SIG-M5 (cell line): ENCODE measurements at places on chromosomes 4 and X.

GRCh38 chrX:70168238-70169188, 8.8 kb upstream of the DGAT2L6 start:
- DNase-seq, result no peak

DNA sequence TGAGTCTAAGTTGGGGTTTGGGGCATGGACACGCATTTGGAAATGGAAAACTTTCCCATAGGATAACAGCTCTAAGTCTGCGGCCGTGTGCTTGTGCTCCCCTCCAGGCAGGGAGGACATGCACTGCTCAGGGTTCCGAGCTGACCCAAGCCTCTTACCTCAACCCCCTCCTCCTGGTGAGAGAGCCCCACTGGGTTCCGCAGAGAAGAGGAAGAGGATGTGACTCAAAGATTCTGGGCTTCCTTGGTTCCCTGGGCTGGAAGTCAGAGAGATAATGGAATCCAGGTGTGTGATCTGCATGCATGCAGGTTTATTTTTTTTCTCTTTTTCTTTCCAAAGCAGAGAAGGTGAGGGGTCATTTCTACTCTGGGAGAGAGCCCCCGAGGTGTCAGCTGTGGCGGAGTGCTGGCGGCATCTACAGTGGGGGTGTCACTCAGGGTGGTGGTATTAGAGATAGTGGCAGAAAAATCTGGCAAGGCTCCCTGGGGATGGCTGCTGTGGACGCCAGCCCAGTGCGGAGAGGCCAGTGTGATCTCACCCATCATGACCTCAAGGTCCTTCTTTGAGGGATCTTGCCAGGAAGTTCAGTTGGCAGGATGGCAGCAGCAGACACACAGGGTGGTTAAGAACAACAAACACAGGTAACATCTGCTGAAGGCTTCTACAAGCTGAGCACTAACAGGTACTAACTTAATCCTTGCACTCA, 168.7 kb upstream of the HAND2 start:
- DNase-seq, result no peak

DNA sequence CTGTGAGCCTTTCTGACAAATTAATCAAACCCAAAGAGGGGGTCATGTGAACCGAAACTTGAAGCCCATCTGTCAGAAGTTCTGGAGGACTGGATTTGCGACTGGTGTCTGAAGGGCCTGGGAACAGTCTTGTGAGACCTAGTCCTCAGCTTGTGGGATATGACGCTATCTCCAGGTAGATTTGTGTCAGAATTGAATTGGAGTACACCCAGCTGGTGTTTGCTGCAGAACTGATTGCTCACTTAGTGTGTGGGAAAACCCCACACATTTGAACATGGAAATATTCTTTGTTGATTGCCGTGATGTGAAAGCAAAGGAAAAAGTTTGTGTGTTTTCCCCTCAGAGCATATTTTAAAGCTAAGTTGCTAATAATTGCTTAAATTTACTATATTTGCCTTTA, 30.3 kb upstream of the TMSB15B start:
- no peak for DNase-seq

GRCh38 chrX:46407753-46408130, 137.5 kb downstream of the ZNF674 start:
- DNase-seq, result no peak

DNA sequence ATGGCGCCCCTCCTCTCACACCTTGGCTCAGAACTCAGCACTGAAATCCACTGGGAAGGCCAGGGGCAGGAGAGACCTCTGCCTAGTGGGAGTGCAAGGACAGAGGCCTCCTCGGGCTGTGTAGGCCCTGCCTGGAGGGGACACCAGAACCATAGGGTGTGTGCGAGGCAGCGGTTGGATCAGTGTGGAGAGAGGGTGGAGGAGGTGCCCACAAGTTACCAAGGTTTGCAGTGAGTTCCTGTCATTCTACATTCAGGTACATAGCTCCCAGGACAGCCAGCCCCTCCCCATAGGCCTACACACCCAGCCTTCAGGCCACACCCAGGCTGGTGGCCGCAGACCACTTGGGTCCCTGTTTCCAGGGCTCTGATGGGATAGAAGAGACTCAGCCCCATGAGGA, 19.2 kb upstream of the SPON2 start:
- no peak for DNase-seq

- no peak for DNase-seq
These were observed 20.2 kb upstream of the LIMCH1 start for GRCh38 chr4:41517747-41518146.

- no peak for DNase-seq
These were observed 57.6 kb downstream of the MAPK10 start for GRCh38 chr4:86302251-86302650.

DNA sequence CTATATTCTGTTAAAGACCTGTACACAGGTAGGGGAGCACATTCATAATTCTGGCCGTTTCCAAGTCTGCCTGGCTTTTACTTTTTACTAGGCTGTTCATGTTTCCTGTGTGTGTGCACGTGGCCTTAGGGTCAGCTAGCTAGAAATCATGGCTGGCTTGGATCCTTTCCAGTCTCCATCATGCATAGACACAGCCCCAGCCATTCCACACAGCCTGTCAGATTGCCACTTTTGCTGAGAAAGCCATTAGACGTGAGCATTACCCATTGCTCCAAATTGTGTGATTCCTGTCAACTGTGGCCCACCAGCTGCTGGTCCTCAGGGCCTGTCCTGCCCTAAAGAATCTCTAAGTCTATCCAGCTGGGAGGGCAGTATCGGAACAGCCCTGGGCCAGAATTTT, 11.4 kb upstream of the SORCS2 start:
- no peak for DNase-seq

- no peak for DNase-seq
These were observed 66.7 kb upstream of the NDUFC1 start for GRCh38 chr4:139368998-139369397.

GRCh38 chrX:132740316-132741123, 217.9 kb downstream of the HS6ST2 start:
- DNase-seq, result no peak

- DNase-seq, result no peak
These were observed 202.0 kb downstream of the PCDH19 start for GRCh38 chrX:100208076-100208475.
